ENCODE measurements at places on chromosomes 11 and 22.
A peak's percentile ranks its signal among the peaks of the same experiment; 100 is the strongest.

DNA sequence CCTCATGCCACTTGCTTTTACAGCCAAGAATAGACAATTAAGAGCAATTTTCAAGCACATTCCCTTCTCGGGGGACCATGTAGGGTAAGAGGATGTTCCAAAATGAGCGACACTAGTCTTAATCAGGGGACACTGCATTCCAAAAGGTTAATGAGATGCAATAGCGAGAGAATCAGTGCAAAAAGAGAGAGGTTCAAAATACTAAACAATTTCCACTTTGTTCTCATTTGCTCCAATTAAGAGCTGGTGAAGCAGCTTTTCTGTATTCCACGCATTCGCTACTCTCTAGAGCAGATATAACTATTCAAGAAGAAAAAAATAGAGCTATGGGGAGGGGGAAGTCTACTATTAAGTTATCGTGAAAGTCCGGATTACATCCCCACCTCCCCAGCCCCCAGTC is 811 bp downstream of the LRRC4C start:
- ATAC-seq, result no peak

DNA sequence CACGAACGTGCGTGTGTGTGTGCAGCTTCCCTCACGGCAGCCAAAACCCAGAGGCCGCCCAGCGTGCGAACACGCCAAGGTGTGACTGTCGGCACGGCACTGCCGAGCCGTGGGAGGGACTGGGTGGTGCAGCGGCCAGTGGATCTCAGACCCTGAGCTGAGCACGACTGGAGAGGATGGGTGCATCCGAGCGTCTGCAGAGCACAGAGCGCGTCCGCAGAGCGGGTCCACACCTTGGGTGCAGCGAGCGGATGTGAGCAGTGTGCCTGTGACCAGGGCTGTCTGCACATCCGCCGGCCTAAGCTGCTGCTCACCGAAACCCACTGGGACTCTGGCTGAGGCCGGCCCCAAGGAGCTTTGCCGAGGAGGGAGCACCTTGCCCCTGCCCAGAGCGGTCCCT is 22.7 kb downstream of the PTDSS2 start:
- no peak for ATAC-seq

GRCh38 chr11:131691181-131692041 is 321.0 kb downstream of the NTM start:
- ATAC-seq, result peak; percentile 60

- ATAC-seq, result no peak
Measured at GRCh38 chr11:28834877-28835276, 726.7 kb downstream of the METTL15 start.

- no peak for ATAC-seq
Measured at GRCh38 chr11:2072551-2073261, 66.5 kb downstream of the IGF2 start.

GRCh38 chr22:25485626-25486545 is 78.6 kb upstream of the GRK3 start:
- ATAC-seq, result peak; percentile 55

- ATAC-seq, result no peak
Measured at GRCh38 chr11:110837603-110838002, 125.4 kb upstream of the ARHGAP20 start.

DNA sequence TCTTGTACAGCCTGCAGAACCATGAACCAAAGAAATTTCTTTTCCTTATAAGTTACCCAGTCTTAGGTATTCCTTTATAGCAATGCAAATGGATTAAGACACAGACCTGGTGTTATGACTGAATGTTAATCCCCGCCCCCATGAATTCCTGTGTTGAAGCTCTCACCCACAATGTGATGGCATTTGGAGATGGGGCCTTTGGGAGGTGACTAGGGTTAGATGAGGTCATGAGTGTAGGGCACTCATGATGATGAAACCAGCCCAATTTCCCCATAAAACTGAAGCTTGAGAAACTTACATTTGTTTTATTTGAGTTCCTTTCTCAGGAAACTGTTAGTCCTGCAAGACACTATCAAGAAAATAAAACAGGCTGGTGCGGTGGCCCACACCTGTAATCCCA is 115.8 kb upstream of the THY1 start:
- no peak for ATAC-seq

DNA sequence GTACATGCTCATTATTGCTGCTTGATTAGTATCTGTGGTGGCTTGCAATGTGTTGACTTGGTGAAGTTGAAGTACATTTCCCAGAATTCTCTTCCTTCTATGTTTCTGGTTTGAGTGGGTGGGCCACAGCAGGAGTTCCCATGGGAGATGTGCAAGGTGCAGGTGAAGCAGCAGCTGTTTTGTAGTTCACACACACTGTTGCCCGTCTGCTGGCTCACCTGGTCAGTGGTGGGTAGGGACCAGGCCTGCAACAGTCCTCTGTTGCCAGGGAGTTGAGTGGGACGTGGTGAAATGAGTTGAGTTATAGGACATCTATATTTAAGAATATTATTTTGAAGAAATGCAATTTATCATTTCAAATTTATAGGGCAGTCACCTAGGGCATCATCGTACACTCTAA is 417.4 kb downstream of the TMEM135 start:
- no peak for ATAC-seq

DNA sequence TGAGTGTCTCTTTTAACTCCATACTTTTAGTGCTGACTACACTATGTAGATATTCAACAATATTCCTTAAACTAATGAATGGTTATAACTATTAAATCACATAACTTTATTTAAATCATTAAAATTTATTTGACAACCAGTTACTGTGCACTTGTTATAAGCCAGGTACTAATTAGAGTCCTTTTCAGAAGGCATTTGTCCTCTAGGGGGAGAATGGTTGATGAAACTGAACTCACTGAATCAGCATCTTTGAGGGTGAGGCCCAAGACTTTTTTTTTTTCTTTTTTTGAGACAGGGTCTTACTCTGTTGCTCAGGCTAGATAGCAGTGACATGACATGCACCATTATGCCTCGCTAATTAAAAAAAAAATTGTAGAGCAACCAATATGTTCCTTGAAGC is 515.6 kb upstream of the CCDC90B start:
- ATAC-seq, result no peak

GRCh38 chr22:38110008-38110862 is at the start of gene BAIAP2L2:
BAIAP2L2 (minus strand) TSS chr22:38110684; CDS start chr22:38110525, 159 bp downstream.
- no peak for ATAC-seq

DNA sequence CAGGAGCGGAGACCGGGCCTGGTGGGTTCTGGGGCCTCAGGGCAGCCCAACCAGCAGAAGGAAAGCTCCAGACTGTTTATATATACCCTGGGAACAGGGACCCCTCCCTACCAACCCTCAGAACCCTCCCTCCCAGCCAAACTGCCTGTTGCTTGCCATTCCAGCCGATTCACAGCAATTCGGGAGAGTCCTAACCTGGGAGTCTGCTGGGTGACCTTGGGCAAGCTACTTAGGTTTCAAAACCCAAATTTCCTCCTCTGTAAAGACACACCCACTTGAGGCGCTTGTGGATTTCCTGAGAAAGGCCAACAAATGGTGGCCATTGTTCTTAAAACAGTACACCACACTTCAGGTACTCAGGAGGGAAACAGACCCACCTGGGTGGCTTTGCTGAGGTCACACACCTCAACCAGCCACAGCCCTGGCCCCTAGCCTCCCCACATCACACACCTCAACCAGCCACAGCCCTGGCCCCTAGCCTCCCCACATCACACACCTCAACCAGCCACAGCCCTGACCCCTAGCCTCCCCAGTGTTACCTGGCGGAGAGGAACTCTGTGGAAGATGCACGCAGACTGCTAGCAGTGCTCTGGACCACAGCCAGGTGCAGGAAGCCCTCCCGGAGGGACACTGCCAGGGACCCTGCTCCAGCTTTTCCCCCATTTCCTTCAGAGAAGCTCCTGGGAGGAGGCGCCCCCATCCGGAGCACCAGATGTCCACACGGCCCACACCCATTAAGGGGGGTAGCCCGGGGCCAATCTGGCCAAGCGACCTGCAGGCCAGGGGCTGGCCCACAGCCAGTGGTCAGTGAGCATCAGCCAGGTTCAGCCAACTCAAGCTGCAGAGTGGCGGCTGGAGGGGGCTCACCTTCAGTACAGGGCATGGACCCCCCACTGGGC is 6.2 kb downstream of the SHISA8 start:
- ATAC-seq, result peak; percentile 15

DNA sequence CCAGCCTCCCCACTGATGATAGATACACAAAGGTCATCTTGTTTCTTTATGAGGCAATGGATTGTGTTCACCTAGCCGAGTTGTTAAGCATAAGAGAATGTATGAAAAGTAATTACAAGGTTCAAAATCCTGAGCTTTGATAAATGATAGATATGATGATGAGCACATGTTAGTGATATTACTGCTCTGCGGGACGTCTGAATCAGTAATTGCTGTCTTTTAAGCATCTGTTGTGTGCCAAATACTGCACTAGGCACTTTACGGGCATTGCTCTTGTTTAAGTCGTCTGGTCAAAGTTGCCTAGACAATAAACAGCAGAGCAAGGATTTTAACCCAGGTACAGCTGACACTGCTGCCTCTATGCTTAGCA is 559 bp upstream of the RNF141 start:
- no peak for ATAC-seq

All from activated T-helper 17 cell treated with anti-CD3 and anti-CD28 coated beads, Interleukin-2, amount 50 U/mL, for 72 hours (primary cell).